ENCODE measurements at places on chromosomes 3 and 15.

GRCh38 chr3:178754852-178755510 lies 218.7 kb downstream of the KCNMB2 start:
- DNase-seq = peak; percentile 13

DNA sequence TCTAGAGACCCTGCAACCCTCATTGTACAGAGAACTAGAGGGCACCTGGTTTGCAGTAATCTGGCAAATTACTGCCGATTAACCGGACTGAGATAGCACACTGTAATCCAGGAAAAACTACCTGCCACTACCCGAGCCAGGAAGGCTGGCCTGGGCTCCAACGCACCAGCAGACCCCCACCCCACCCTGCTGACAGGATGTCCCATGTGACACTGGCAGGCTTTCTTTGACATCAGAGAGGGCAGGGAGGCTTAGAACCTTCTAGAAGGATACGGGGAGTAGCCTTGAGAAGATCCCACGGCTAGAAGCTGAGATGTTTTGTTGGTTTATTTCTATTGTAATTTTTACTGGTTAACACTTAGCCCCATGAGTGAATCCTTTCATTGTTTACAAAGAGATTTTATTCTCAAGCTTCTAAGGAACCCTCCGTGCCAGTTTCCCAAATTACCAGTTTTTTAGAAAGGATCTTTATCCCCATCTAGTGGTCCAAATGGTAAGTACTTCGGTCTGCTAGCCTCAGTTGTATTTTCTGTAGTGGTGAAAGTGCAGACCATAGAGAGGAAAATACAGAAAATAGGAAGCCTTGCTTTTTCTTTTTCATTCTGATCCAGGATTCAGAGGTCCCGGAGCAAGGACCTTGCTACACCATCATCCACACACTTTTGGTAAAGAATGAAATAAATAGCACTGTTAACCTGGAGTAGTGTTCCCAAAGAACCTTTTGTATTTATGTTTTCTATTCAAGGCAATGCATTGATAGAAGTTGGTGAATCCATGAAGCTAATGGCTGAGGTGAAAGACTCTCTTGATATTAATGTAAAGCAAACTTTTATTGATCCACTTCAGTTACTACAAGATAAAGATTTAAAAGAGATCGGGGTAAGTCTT lies 81.9 kb upstream of the ADAMTSL3 start:
- peak; percentile 53 for DNase-seq

DNA sequence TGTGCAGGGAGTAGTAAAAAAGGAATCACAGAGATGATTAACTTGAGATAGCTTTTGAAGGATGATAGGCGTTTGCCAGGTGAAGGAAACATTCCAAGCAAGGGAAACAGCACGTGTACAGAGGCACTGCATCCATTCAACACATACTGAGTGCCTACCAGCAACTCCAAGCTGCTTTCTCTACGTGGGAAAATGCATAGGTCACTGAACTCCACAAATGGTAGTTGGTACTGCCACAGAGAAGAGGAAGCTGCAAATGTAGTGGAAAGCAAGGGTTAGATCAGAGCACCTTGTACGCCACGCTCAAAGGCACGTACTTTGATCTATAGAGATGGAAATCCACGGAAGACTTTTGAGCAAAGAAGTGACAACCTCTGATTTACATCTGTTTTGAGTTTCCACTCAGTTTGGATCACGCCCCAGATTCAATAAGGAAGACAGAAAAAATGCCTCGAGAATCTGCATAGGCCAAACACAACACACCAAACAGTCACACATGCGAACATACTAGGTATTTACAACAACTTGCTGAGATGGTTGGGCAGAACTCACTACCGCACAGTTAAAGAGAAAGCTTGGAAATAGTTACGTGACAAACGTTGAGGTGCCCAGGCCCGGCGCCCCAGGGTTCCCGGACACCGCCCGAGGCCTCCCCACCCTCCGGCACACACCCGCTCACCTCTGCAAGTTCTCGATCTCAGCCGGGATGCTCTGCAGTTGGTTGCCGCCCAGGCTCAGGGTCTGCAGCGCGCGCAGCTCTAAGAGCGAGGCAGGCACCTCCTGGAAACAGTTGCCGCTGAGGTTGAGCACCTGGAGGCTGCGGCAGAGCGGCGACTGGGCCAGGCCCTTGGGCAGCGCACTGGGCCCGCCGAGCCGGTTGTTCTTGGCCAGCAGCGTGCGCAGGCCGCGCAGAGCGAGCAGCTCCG lies 826 bp downstream of the LRRC58 start:
- peak; percentile 24 for DNase-seq

DNA sequence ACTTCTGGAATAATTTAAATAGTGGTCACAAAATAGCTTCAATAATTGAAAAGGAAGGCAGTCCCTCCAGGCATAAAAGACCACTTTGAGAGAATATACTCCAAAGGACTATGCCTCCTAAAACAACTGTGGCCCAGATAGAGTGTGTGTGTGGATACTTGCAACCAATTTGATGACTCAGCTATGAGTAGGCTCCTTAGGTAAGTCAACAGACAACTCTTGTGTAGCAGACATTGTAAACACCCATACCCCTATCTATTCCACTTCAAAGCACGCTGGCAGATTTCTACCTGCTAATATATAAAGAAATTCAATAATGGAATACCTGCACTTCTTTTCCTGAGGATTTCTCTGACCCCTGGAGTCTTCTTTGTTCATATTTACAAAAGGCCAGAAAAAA lies 254.5 kb downstream of the NEK10 start:
- DNase-seq = no peak

GRCh38 chr3:130900959-130901358 lies 7.1 kb downstream of the ATP2C1 start:
- no peak for DNase-seq

GRCh38 chr15:60939389-60939788 lies 289.7 kb downstream of the RORA start:
- no peak for DNase-seq

DNA sequence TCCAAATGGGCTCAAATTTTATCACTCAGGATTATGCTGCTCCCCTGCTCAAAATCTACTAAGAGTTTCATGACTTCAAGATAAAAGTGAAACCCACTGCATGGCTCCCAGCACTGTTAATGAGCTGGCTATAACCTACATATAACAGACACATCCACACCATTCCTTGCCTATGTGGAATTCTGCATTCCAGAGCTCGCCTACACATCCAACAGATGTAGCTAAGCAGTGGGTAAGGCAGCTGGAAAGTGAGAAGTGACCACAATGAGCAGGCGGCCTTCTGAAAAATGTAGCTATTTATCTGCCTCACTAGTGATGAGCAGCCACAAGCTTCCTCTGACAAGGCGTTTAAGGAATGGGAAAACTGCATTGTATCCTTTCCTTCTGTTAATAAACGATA lies 92.0 kb upstream of the TRIM42 start:
- DNase-seq = no peak

DNA sequence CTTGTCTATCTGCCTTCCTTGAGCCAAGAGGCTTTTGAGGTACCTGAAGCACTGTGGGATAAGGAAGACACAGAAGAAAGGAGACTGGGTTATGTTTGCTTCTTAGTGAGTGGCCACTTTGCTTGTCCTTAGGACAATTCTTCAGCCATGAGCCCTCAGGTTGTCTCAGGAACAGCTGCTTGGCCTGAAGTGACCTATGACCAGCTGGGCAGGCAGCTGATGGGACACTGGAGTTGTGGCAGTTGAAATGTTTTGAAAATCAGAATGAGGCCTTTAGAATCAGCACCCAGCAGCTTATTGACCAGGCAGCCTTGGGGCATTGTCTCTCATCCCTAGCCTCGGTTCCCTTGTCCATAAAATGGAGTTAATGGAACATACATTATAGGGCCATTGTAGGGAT lies 37.0 kb downstream of the RBP2 start:
- no peak for DNase-seq

DNA sequence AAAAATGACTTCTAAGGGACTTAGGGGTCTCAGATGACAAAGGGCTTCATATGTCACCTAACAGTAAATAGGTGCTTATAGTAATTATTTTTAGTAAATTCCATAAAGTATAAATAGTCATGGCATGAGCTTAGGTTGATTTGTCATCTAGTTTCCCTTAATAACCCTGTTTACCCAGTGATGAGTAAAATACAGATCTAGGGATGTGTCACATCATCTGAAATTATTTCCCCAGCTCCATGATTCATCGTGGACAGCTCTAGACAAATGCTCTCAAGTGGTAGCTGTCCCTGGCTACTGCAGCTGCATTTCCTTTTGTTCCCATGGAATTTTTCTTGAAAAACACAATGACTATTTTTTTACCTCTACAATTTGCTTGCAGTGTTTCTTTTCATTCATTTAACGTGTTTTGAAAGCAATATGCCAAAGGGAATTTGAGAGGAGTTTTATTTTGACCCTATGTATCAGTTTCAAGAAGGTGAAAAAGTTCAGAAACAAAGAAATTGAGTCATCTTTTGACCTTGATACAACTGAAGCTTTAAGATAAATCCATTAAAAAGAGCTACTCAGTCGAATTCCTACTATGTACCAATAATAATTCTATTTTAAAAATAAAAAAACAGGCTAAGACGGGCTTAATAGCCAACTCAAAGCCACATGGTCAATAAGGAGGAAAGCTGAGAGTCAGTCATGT lies 241.6 kb downstream of the KCNMB2 start:
- DNase-seq = no peak

GRCh38 chr15:62807539-62808130 lies 234.9 kb upstream of the TPM1 start:
- DNase-seq = no peak

- no peak for DNase-seq
These were observed 8.9 kb upstream of the SUCNR1 start for GRCh38 chr3:151864423-151865101.

DNA sequence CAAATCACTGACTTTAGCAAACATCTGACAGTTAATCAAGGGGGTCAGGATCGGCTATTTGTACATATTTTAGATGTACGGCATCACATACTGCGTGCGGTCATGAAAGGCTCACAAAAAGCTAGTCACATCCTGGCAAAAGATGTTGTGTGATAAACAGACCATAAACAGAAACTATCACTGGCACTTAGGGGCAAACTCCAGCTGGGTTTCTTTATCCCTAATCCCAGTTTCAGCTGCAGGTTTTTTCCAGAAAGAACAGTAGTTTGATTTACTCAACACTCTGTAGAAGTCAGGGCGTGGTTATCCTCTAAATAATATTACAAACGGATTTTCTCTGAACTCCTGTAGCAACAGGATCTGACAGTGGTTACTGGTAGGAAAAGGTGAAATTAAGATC lies 112.4 kb upstream of the BHLHE40 start:
- no peak for DNase-seq

DNA sequence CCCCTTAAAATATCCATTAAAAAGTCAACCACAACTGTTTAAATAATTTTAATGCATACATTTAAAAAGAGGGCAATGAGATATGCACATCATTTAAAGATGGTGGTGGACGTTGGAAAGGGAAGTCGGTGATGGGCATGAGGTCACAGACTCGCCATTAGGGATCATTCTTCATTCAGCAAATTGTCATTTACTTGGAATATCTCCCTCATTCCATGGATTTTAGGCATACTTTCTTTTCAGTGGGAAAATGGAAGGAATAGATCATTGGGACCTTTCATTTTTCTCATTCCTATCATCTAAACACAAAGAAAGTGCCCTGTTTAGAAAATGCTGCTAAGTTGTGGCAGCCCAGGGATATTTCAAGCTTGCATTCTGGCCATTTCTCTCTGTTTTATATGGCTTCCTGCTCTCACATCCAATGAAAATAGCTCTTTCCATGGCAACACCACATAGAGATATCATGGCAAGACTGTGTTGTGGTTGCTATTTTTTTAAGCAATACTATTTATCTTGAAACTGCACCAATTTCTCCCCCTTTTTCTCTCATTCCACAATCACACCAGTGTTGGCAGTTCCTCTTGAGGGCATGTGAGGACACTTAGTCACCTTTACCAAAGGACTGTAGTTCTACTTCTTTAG lies 40.7 kb upstream of the LMCD1 start:
- DNase-seq = no peak

DNA sequence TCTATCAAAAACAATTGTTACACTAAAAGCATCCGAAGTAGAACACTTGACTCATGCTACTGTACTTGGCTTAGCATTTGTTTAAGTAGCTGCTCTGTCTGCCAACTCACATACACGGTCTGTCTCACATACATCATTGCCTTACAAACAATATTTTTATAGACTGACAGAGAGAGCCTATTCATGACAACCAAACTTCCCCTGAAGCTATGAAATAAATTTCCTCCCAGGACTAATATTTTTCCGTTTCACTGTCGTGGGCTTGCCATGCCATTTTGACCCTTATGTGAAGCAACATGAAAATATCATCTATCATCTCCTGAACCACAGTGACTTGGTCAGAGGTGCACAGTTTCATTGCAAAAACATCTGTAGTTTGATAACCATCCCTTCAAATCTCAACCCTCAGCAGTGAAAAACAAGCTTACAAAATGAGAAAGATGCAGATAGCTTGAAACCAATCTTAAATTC lies 66.5 kb upstream of the PYGO1 start:
- peak; percentile 38 for DNase-seq

DNA sequence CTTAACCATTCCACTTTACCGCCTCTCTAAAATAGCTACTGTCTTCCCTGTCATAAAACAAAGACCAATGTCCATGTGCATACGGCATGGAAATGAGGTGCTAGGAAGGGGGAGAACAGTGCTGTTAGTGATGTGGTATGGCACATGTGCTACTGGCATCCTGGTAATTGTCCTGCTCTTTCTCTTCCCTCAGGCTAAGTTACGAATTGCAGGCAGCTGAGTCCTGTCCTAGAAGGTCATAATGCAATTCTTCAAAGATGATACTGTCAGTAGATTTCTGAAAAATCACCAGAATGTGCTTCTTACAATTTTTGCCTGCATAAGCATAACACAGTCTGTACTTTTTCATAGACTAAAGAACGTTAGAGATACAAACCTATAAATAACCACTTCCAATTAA lies 216.8 kb downstream of the RSL24D1 start:
- DNase-seq = no peak

- DNase-seq = no peak
These were observed 172.7 kb downstream of the ZBTB20 start for GRCh38 chr3:114974387-114974786.

GRCh38 chr15:78979456-78980320 lies 34.8 kb upstream of the CTSH start:
- peak; percentile 57 for DNase-seq

GRCh38 chr3:190973771-190974170 lies 111.3 kb upstream of the GMNC start:
- no peak for DNase-seq

- no peak for DNase-seq
These were observed 236.6 kb downstream of the SOX2 start for GRCh38 chr3:181948286-181948685.

DNA sequence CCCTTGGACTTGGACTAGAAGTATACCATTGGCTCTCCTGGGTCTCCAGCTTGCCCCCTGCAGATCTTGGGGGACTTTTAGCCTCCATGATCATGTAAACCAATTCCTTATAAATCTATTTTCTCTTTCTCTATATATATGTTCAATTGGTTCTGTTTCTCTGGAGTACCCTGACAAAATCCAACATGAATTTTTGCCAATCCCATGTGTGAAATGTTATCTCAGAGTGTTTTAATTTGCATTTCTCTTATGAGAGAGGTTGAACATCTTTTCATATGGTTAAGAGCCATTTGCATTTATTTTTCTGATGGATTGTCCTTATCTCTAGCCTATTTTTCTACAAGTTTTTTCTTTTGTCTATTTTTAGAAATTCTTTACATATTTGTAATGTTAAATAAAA lies 131.7 kb upstream of the NEO1 start:
- DNase-seq = no peak
